ENCODE measurements at places on chromosomes 7 and 10.

DNA sequence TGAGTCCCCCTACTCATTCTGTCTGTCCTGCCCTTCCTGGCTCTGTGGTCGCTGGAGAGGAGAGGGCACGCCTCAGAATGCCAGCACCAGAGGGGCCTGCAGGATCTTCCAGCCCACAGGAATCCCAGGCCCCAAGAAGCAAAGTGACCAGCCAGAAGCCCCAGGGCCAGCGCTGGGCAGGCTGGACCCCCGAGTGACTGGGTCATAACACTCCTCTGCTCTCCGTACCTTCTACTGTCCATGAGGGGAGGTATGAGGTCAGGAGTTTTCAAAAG, 102.6 kb upstream of the GPR26 start:
- no peak for DNase-seq

DNA sequence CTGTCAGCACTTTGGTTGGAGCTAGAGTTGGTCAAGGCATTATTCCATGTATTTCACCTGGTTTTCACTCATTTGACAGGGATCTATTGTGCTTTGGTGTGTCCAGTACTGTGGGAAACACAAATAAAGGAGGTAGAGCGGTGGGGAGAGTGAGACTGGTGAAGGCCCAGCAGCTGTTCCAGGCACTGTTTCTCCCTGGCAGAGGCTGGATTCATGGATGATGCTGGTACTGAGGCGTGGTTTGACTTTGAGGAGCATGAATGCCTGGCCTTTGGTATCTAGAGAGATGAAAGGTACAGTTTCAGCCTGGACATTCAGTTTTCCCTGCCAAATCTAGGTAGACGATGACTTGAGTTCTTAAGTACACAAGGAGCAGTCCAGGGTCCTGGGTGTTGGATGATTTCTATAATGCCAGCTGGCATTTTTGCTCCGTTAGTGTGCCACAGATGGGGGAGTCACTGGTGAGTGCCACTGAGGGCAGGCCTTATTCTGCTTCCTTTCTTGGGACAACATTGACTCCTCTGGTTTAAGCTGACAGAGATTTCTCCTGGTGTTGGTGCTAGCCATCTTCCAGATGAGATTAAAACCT, 162.2 kb upstream of the BMPER start:
- no peak for DNase-seq

DNA sequence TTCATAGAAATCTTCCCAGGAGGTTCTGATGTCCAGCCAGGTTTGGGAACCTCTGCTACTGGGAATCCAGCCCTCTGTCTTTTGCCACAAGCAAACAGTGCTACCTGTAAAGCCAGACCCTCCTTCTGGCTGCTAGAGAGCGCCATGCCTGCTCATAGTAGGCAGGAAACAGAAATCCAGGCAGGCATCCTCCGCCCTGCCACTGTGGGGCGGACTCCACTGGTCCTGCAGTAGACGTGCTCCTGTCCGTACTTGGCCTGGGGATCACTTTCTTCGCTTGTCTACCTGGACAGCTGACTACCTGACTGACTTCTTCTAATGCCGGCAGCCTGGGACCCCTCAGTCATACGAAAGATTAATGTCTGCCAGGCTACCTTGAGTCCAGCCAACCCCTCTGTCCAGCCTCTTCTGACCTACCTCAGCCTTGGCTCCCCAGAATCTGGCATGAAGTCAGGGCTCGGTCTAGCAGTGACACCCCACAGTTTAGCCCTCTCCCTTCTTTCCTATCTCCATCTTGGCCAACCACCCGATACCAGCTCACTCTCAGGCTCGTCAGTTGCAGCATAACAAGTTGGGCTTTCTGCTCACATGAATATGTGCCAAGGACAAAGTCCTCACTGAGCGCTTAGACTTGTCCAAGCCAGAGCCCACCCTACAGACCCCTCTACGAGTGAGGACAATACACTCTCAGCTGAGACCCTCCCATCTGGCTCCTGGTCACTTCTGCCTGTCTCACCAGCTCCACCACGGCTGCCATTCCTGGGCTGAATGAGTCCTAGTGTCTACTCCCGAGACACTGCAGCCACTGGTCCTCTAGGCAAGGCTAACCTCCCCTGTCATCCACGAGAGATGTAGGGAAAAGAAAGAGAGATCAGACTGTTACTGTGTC, 43.9 kb upstream of the OPALIN start:
- DNase-seq = no peak

DNA sequence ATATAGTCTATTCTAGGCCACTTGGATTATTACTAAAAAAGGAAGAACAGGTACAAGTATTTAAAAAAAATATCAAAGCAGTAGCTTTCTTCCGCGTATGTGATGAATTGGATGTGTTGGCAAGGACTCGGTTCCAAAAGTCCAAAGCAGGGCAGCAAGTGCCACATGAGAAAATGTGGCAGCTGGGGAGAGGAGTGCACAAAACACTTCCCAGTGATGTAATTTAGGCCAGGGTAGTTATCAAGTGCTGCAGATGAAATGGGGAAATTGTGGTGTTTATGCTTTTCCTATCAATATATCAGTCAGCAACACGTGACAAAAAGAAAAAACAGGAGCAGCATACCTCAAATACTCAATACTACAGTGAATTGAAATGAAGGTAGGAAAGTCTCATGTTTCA, 7.0 kb downstream of the RHOBTB1 start:
- DNase-seq = no peak

- no peak for DNase-seq
Measured at GRCh38 chr10:123404357-123404756, 250.2 kb downstream of the BUB3 start.

DNA sequence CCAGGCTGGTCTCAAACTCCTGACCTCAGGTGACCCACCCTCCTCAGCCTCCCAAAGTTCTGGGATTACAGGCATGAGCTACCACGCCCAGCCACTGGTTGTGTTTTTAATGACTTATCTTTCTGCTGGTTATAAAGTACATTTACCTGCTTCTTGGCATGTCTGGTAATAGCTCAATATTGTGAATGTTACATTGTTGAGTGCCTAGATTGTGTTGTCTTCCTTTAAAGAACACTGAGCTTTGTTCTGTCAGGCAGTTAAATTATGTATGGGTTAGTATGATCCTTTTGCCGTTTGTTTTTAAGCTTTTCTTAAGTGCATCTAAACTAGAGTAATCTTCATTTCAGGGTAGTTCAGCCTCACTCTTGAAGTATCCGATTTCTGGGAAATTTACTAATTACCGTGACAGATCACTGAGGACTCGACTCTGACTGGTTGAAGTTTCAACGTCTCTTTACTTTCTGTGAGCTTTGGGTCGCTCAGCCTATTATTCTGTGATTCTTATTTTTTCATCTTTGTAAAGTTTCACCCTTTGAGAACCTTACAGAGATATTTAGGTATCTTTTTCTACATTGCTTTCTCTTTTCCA, 617.4 kb downstream of the SORCS1 start:
- DNase-seq = no peak

- DNase-seq = no peak
Measured at GRCh38 chr7:100190048-100190711, 12.5 kb downstream of the STAG3 start.

DNA sequence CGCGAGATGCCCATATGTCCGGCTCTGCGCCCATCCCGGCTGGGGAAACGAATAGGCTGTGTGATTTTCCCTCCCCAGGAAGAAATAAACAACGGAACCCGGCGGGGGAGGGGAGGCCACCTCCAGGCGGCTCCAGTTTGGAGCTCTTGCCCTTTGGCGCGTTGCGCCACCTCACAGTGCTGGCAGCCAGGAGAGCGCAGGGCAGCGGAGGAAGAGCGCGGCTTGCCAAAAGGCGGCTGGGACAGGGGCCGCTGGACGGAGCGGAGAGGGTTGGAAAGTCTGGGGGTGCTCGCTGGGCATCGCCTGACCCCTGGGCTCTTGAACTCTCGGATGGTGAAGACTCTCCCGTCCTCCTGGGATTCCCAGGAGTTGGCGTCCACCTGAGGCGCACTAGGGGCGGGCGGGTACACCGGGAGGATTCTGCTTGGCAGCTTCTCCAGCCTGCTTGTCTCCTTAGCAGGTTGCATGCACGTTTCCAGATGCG, 5.3 kb upstream of the NEUROG3 start:
- DNase-seq = no peak

DNA sequence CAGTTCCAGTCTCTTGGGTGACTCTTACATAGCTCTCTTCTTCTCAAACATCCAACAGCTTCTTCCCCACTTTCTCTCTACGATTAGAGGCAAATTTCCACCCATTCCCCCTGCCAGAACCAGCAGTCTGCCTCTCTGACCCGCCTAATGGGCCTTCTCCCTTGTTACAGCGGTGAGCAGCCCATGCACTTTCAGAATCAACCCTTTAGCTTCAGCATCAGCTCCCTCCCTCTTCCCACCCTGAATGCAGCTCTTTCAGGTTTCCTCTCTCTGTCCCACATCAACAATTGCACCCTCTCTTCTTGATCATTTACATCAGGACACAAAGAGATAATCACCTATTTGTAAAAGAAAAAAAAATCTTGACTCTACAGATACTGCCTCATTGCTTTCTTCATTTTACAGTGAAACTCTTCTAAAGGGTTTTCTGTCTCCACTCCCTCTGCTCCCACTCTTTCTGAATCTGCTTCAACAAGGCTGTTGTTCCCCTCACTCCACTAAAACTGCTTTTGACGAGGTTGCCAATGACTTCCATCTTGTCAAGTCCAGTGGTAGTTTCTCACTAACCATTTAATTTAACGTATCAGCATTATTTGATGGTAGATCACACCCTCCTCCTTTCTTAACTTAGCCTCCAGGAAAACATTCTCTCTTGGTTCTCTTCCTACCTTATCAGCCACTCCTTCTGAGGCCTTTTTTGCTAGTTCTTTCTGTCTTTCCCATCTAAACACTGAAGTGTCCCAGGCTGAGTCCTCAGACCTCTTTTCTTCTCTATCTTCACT, 106.6 kb downstream of the NPY start:
- no peak for DNase-seq

- no peak for DNase-seq
Measured at GRCh38 chr10:124655191-124656112, 88.7 kb downstream of the FAM53B start.

DNA sequence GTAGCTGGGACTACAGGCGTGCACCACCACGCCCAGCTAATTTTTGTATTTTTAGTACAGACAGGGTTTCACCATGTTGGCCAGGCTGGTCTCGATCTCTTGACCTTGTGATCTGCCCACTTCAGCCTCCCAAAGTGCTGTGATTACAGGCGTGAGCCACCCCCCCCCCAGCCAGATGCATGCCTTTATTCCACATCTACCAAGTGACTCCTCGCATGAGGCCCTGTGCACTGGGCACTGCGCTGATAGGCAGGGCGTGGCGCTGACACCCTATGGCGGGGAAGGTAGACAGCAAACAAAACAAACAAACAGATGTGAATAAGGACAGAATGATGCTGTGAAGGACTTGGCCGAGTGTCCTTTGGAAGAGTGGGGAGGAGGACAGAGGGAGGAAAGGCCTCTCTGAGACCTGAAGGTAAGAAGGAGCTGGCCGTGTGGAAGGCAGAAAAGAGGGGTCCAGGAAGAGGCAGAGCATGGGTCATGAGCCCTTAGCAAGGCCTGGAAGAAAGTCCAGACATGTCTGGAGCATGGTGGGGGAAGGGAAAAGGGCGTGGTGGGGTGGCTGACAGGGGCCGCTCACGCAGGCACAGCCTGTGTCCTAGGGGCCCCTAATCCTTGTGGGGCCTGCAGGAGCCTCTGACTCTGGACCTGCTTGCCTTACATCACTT, 47.5 kb upstream of the CACUL1 start:
- DNase-seq = no peak

DNA sequence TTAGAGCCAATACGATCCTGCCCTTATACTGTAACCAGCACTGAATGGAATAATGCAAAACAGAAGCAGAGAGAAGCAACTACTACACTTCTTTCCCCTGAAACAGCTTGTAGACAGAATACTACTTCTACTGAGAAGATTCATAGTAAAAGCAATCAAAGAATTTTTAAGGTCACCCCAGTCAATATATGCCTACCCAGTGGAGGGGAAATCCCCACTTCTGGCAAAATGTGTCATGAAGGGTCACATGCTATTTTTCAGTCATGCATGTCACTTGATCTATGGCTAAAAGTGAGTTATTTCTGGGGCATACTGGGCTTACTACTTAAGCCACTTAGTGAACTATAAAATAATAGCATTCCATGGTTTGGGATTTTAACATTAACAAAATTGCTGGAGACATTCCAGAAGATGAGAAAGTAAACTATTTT, 25.6 kb downstream of the IRF5 start:
- no peak for DNase-seq

GRCh38 chr7:7803715-7804178, 85.3 kb upstream of the RPA3 start:
- DNase-seq = no peak

DNA sequence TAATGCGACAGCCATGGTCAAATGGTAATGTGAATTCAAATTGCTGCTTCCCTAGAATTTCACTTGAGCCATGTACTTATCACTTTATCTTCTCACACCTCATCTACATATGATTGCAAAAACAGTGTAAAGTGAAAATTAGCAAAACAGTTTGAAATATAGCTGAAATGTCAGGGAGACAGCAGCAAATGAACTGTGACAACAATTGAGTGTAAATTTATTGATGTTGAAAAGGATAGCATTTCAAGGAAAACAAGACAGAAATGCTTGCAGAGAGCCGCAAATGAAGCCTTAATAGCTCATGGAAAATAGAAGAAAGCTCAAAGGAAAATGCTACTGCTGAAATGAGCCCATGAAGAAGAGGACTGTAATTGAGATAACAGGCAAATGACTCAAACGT, 516.2 kb upstream of the POT1 start:
- DNase-seq = no peak

DNA sequence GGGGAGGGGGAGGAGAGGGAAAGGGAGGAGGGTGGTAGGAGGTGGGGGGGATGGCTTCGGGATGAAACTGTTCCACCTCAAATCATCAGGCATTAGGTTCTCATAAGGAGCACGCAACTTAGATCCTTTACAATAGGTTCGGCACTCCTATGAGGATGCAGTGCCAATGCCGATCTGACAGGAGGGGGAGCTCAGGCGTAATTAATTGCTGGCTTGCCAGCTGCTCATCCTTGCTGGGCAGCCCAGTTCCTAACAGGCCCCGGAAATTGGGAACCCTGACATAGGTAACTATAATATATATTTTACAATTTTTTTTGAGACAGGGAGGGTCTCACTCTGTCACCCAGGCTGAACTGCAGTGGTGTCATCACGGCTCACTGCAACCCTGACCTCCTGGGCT, 118.8 kb upstream of the SFMBT2 start:
- DNase-seq = no peak

DNA sequence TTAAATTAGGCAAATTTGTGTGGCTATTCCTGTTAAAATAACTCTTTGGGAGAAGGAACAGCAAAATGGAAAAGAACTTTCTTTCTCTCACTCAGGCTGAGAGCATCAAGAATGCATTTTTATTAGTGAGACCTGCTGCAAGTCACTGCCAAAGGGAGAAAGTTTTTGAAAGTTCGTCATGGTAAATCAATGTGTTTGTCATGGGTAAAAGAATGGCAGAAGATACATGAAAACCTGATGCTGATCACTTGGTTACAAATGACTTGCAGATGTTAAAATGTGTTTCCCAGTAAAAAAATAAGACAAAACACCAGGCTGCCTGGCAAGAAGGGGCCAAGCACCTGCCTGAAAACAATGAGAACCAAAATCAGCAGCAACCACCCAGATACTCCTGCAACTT, 484.7 kb upstream of the NRP1 start:
- DNase-seq = no peak
